ENCODE measurements at places on chromosomes 1 and 21.

GRCh38 chr1:89990976-89991831, 3.7 kb upstream of the ZNF326 start:
- DNase-seq: no peak

DNA sequence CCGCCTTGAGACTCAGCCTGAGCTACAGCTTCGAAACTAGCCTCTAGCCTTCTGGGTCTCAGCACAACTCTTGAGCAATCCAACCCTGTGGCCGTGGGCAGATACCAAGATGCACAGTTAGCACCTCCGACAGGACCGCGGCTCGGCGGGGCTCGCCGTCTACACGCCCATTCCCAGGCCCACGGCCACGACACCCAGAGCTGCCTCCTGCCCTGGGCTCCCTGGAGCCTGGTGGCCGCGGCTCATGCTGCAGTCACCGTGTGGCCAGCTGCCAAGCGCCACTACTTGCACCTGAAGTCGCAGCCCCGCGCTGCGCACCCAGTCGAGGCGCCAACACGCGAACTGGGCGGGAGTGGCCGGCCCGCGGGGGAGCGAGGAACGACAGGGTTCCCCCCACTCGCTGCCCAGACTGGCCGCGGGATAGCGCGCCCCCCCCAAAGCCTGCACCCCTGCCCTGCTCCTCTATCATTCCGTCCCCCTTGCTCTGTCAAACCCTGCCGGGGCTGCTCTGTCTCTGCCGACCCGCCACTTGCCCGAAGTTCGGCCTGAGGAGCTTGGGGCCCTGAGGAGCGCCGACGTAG, 729 bp upstream of the CDCA8 start:
- DNase-seq: no peak

DNA sequence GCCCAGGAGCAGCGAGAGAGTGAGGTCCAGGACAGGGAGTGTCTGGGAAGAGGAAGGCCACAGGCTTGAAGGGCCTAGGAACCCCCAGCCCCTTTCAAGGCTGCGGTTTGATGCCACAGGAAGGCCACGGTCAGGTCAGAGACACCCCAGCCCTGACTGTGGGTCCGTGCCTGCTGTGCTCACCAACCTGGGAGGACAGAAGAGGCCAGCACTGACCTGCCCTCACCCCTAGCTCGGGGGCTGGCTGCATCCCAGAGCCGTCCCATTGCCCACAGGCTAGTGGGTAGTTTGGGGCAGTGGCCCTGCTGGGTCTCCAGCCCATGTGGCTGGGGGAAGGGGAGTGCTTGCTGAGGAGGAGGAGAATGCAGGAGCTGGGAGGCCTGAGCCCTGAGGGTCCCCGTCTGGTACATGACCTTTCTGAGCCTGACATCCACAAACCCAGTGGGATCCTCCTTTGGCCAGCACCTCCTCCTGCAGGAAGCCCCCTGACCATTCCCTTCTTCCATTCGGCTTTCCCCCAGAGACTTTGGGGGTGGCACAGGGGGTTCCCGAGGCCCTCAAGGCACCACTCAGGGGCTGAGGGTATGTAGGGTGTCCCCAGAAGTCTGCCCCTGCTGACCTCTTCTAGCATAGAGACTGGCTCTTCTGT, 54.3 kb downstream of the WNT9A start:
- no peak for DNase-seq

GRCh38 chr21:45427331-45428271, 22.6 kb downstream of the COL18A1 start:
- DNase-seq: no peak

DNA sequence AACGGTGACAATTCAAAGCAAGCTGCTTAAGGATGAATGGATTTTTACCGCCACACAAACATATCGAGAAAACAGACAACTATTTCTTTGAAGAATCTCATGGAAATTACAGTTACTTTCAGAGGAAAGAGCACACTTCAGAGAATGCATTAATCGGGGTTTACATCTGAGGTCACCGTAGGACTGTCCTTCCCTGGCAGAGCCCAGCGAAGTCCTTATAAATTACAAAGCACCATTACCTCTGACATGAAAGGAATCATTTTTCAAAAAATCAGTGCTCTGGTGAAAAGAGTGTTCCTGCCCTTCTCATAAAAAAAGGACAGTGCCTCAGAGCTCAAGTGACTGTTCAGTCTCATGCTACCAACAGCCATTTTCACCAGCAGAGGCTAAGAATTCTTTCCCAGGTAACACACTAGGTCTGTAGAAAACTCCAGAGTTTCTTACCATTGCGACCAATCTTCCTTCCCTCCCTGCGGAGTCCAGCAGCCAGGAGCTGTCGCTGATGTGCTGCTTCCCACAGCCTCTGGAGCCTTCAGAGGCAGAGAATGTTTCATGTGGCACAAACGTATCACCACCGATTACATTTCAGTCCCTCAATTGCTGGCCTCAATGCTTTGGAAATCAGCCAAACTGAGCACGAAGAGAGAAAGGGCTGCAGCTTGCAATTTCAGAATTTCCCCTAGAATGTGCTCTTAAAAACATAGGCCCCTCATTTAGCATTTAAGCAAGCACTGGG, 75.4 kb downstream of the PLD5 start:
- DNase-seq: no peak

GRCh38 chr1:9322661-9323244, 30.1 kb downstream of the SPSB1 start:
- no peak for DNase-seq

DNA sequence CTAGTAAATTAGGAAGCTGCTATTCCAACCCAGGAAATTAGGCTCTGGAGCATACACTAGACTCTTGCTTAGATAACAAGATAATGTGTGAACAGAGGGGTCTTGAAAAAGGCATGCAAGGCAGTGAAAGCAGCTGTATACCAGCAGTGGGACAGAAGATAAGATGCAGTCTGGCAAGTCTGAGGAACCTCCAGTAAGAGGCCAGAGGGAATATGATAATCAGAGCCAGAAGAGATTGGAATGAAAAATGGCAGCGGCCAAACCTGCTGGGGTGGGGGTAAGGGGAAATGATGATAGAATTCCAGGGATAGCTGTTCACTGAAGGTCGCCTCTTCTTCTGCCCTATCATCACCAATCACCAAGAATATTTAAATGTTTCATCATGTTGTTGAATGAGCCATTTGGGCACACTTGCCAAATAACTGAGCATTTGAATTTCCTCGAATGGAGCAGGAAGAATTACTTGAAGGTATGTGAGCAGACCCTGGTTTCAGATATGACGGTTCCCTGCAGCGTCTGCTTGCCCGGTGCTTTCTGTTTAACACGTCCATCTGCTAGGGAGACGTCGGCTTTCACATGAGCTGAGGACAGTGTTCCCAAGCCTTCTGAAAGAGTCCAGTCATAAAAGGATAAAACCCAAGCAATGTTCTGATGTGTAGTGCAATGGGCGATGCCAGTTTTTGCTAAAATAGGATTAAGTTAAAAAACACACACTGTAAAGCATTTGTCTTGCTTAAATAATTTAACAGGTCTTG, 173.3 kb downstream of the RWDD3 start:
- DNase-seq: no peak

GRCh38 chr1:19824541-19824940, 9.5 kb upstream of the RNF186 start:
- DNase-seq: no peak

GRCh38 chr1:207669528-207670009, 24.6 kb downstream of the CR1L start:
- DNase-seq: no peak

DNA sequence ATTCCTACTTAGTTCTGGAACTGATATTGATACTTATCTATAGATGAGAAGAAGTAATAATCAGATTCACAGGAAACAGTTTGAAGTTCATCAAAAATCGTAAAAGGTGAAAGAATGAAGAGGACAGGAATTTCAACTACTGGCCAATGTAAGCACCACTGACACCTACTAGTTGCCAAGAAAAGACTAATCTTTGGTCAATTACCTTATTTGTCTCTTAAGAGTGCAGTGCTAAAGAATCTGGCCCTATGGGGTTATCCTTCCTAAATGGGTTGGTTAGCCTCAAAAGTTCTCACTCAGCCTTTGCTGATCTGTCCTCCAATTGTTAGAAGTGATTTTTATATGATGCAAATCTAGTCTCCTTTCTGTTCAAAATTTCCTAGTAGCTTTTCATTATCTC, 29.5 kb downstream of the ADSS2 start:
- DNase-seq: no peak

DNA sequence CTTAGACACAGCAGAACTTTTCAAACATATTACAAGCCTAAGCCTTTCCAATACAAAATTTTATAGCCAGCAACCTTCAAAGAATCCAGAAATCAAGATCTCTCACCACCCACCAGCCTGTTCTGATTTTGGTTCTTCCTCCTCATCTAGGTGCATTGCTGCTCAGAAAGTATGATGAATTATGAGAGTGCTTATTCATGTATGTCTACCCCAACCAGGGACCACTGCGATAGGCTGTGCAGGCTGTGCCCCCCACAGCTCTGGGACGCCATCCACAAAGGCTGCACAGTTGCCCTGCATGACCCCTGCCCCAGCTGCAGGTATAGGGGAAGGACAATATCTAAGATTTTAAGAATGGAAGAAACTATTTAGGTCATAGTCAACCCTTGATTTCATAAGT, 55.4 kb downstream of the WDR64 start:
- no peak for DNase-seq

Data from stimulated activated CD8-positive, alpha-beta memory T cell treated with anti-CD3 and anti-CD28 coated beads, Interleukin-7, amount 100 ng/mL, for 1 hour (primary cell).